SW 1271 (cell line): ENCODE measurements at places on chromosomes 16 and 17.

DNA sequence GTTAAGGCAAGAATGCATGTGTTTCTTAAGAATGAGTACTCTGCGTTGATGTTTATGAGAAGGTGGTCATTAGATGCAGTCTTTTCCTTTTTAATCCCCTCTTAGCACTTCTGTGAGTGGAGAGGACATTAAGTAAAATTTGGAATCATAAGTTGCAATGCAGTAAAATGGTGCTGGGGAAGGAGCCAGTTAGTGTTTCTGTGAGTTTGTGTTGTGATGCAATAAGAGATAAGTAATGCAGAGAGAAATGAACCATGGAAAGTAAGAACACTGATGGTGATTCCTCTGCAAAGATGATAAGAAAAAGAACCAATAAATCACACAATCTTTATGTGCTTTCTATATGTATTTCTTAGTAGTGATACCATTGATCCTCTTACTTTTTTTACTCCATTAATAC lies 20.0 kb downstream of the ABHD15 start:
- no peak for DNase-seq

DNA sequence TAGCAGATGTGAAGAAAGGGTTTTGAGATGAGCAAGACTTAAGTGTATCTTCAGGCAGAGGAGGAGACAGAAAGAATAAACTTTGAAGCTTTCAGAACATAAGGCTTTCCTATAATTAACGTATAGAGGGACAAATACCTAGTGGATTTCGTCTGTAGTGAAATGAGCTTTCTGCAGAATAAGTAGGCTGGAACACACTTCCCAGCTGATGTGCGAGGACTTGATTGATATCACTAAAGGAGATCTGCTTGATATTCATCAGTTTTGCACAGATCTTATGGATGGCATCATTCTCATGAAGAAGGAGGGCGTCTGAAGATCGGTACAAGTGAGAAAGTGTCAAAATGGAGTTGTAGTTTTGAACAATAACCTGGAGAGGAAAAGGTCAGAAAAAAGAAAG lies 14.8 kb downstream of the TUBD1 start:
- DNase-seq: no peak

DNA sequence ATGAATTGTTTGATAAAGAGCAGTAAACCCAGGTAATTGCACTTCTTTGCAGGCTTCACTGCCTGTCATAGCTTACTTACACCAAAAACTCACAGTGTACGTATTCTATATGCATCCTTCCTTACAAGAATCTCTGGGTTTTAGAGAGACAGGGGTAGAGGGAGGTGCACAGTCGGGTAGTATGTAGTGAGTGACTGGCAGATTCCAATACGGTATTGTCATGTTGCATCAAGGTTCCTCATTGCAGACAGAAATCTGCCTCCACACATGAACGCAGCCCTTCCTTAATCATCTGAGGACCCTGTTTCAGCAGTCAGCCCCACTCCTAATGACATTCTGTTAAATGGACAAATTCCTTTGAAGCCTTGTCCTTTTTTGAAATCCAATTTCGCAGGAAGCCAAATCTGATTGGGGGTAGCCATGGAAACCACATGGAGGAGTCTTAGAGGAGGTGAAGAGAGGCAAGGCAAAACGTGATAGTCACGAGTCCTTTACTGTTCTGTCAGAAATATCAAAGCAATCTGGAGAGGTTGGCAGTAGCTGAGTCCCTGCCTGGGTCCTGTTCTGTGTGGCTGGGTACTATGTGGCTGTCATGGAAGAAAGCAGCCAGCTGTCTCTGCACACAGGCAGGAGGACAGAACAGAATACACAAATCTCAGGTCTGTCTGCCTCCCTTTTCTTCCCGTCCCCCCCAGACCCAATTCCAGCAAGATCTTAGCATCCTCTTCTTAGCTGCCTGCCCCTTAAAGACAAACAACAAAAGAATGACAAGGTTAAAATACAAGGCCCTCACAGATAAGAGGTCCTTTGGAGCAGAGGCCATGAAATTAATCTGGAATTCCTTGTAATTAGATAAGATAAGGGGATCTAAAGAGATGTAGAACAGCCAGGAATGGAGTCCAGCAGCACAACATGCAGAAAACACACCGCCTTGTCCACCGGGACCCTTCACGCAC lies 3.1 kb upstream of the SKAP1 start:
- DNase-seq: no peak

GRCh38 chr17:60149691-60150582 lies at the start of gene CA4:
Gene CA4, plus strand, starts transcription at chr17:60149973. Its CDS starts 62 bp downstream, at chr17:60150035.
- DNase-seq: no peak

DNA sequence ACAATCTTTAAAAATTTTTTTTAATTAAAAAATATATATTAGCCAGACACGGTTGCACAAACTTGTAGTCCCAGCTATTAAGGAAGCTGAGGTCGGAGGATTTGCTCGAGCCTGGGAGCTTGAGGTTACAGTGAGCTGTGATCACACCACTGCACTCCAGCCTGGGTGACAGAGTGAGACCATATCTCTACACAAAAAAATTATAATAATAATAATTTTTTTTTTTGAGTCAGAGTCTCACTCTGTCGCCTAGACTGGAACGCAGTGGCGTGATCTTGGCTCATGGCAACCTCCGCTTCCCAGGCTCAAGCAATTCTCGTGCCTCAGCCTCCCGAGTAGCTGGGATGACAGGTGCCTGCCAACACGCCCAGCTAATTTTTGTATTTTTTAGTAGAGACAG lies 23.8 kb downstream of the LITAF start:
- no peak for DNase-seq

GRCh38 chr16:88384222-88385111 lies 1.7 kb downstream of the ZNF469 start:
- no peak for DNase-seq

DNA sequence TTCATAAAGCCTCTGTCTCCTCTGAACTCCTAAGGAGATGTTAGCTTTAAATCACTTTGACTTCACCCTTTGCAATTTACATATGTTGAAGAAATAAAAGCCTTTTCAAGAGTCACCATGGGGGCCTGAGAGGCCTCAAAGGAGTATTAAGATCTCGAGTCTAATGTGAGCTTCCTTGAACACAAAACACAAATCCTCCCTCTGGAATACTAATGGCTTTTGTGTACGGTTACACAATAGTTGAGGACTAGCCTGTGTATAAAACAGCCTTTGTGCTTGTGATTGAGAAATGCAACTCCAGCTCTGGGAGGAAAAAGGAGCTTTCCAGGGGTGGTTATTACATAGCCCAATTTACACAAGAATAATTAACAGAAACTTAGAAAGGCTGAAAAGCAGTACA lies 1140.2 kb downstream of the CDH11 start:
- no peak for DNase-seq

- no peak for DNase-seq
Observed at GRCh38 chr16:89269805-89270665, 52.5 kb downstream of the ZNF778 start.
